ENCODE measurements at places on chromosomes 12 and 14.
A peak's percentile ranks its signal among the peaks of the same experiment; 100 is the strongest.

DNA sequence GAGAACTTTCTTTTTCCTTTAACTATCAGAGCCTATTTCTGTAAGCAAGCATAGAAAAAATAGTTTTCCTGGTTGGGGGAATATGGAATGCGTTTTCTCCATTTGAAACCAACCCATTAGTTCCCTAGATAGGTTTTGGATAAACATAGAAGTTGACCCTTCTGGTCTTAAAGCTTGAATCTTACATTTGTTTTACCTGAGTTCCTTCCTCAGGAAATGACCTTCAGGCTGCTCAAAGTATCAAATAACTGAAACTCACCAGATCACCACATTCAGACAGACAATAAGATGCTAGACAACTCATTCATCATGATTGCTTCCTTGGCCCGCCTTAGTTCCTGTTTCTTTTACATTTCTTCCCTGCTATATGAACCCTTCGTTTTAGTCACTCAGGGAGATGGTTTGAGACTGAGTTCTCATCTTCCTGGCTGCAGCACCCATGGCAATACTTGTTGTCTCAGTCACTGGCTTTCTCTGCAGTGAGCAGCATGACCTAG is 52.2 kb downstream of the LRP6 start:
- no peak for DNase-seq

DNA sequence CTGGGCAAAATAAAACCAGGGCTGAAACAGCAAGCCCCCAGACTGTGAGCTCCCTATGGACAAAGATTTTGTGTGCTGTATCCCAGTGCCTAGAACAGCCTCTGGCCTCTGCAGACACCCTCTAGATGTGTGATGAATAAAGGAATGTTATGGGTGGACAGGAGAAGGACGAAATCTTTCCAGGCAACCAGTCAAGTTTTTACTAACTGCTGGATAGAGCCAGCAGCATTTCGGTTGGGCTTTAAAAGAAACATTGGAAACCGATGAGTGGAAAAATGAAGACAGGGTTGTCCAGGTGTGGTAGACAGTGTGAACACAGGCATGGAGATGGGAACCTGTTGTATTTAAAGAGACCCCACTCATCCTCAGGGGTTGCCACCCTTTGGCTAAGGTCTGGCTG is 4.0 kb downstream of the CHGA start:
- DNase-seq: no peak

DNA sequence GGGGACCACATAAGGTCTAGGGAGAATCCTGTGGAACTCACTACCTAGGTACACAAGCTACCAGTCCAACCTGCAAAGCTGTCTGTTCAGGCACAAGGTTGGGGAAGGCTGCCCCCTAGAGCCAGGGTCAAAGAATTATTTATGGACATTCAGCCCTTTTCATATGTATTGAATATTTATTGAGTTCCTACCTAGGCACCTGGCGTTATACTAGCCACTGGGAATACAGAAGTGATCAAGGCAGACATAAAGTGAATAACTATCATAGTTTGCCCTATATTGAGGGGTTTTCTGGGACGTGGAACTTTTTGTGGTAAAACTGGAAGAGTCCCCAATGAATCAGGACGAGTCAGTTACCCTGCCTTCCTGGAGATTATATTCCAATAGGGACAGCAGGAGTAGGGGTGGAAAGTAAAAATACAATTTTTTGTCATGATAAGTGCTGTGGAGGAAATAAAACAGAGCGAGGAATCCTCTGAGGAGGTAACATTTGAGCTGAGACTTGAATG is 5.8 kb upstream of the SLC48A1 start:
- DNase-seq: peak; percentile 40

DNA sequence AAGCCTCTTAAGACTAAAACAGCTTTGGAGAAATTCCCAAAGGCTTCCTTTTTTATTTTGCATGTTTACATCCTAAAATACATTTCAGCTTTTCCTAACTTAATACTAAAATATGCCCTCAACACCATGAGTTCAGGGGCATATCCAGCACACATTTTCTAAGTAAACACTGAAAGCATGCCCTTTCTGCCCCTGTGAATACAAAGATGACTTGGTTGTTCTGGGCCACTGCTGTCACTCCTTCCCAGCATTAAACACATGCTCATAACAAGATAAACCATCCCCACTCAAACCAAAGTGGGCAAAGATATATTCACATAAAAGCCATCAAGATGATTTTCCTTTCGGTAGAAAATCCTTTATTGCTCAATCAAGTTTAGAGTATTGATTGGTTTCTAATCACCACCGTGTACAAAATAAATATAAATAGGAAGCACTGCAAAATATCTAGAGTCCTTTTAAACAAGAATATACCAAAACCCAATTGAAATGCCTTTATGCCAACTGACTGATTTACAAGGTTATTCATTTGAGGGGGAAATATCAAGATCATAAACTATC is 1.9 kb downstream of the CCNB1IP1 start:
- DNase-seq: no peak

GRCh38 chr12:31371256-31371620 is 45.3 kb upstream of the SINHCAF start:
- DNase-seq: no peak

GRCh38 chr12:120284381-120284780 is 7.3 kb downstream of the RNU4-2 start:
- no peak for DNase-seq
